ENCODE measurements at places on chromosomes 7 and 10.

DNA sequence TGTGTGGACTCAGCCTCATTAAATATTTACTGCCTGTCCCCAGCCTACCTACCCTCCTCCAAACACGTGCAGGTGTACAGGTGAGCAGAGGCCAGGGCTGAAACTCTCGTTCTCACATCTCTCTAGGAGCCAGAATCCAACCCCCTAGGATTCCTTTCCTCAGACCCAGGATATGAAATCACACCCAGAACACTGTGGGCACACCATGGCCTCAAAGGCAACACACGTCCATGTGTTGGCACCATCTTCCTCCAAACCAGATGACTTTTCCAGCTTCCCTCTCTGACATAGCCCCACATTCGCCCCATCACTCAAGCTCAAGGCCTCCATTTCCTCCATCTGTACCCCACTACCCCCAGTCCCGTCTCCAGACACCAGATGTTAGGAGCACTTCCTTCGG, 51.8 kb upstream of the DUSP5 start:
- DNase-seq: no peak

DNA sequence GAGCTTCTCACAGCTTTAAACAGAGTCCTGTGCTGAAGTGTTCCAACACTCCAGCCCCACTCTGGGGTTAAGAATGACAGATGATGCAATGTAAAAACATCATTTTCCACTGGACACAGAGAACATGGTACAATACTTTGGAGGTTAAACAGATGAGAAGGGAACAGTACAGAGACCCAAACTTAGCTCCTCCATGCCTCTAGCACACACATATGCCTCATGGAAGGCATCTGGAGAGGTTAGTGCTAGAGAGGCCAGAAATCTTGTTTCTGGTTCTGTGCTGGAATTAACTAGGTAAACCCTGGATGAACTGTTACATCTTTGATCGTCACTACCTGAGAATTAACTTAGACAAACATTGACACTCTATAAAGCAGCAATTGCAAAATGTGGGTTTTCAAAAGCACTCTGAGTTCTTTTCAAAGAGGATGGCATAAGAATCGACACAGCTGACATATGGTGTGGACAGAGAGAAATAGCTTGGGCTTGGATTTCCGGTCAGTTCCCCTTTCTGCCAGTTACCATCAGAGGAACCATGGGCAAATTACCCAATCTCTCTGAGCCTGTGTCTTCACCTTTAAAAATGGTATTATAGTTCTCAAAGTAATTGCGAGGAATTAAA, 81.9 kb downstream of the KCNMA1 start:
- no peak for DNase-seq

DNA sequence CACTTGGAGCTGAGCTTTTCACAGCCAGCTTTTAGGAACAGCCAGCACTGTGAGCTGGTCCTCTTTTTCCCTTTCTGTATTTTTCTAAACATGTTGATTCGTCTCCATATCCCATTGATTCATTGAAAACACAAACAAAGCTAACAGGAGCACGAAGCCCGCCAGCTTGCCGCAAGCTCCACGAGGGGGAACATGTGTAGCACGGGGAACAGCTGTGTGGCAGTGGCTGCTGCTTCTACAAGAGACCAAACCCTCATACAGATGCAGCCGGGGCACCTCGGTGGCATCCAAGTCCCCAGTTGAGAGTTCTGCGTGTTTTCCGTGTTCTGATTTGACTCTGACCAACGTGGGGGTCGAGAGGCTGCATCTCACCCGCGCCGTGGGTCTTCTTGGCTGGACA, 80.8 kb upstream of the SH2B2 start:
- DNase-seq: no peak

DNA sequence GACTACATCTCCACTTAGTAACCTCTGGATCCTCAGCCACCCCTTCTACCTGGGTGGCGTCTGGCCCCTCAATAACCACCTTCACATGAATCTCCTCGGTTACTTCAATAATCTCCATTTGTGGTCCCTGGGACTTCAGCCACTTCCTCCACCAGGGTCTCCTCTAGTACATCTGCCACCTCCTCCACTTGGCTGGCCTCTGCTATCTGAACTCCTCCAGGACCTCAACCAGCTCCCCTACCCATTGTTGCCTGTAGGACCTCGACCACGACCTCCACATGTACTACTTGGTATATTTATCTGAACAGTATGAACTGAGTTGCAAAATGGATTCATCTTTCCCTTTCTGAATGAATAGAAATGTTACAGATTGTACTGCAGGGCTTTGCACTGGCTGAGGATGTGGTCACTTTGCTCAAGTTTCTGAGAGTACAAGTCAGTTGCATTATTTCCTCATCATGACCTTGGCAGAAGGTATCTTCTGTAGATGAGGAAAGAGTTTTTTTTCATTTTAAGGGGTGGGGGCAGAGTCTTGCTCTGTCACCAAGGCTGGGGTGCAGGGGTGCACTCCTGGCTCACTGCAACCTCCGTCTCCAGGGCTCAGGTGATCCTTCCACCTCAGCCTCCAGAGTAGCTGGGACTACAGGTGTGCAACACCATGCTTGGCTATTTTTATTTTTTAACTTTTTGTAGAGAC, 36.0 kb downstream of the MAT1A start:
- no peak for DNase-seq

GRCh38 chr10:113407218-113407617, 145.6 kb upstream of the HABP2 start:
- DNase-seq: no peak

DNA sequence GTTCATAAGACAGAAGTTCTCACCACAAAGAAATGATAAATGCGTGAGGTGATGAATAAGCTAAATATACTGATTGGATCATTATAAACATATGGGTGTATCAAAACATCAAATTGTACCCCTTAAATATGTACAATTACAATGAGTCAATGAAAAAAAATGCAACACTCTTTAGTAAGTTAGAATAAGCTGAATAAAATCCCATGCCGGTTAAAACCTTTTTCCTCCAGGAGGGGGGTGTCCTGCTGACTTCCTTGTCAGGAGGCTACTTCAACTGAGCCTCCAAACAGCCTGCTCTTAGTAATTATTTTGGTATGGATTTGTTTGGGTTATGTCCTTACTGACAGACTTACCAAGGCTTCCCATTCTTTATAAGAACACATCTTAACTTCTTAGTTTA, 649.1 kb downstream of the INHBA start:
- DNase-seq: no peak

Measured in activated effector memory CD4-positive, alpha-beta T cell treated with Interleukin-2 at 50 U/mL for 16 hours (primary cell).